A172 (cell line): ENCODE measurements at places on chromosomes 5 and 9. TPM values are rescaled to one million over a fixed set of nuclear protein-coding genes. Genes with fewer than 3 reads are reported as not detected.

DNA sequence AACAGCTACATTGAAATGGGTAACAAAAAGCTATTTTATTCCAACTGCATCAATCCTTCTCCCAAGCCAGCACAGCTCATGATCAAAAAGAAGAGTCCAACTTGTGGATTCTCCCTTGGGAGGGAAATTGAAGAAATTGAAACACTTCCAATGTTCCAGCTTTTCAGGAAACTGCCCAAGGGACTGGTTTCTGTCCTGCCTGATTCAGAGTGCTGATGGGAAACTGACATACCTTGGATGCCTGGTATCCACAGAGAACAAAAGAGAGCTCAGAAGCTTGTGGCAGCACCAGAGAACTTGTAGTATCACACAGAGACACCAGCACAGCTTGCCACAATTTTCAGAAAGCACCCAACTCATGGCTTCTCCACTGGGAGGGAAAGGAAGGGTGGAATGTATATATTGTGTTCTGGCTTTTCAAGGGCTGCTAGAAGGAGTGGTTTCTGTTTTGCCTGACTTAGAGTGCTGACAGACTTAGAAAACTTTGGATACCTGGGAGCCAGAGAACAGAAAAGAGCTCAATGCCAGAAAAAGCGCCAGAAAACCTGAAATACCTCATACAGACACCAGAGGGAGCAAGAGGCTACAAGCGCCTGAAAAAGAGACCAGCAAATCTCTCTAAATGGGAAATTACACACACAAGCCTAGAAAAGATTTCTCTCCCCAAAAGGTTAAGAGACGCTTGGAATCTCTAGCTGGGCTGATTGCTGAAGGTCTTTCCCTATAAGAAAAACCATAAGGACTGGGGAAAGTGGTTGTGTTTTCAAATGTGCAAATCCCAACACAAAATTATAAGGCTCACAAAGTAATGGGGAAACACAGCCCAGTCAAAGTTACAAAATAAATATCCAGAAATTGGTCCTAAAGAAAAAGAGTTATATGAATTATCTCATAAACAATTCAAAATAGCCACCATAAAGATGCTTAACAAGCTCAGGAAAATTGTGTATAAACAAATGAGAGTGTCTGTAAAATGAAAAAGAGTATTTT lies 178.8 kb downstream of the SPOCK1 start:
- DNase-seq = peak; percentile 60

- DNase-seq = no peak
Measured at GRCh38 chr5:57225553-57225952, 51.7 kb downstream of the GPBP1 start.

GRCh38 chr5:101717721-101718120 lies 578.4 kb downstream of the SLCO4C1 start:
- DNase-seq = no peak

- peak; percentile 31 for DNase-seq
Measured at GRCh38 chr5:33379757-33380156, 61.0 kb upstream of the TARS1 start.

DNA sequence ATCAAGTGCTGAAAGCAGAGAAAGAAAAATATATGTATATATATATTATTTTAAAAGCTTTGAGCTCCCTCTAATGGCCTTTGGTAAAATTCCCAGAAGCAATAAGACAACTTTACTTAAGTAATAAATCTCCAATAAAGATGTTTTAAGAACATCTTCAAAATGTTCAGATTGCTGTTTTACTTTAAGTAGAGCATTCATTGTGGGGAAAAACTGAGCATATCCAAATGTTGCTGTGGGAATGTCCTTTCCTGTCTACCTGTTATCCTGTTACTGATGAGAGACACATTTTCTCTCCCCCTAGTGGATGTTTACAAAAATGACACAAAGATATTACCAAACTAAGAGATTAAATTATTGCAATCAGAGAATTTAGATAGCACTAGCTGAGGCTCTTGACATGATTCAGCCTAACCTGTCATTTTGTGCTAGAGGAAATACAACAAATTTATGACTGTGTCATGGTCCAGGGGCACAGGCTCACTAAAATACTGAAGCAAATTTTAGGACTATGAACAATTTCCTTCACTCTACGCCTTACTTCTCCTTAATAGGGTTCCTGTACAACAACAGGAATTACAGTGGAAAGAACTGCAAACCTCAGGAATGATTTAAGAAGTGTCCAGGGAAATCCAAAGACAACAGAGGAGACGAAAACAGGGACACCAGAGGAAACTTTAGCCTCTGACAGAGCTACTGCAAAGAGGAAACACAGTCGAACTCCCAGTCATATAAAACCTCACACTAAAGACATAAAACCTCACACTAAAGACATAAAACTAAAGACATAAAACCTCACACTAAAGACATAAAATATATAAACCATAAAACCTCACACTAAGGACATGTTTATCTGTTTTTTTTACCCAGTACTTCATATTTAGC lies 24.3 kb upstream of the PRRC1 start:
- DNase-seq = peak; percentile 55

DNA sequence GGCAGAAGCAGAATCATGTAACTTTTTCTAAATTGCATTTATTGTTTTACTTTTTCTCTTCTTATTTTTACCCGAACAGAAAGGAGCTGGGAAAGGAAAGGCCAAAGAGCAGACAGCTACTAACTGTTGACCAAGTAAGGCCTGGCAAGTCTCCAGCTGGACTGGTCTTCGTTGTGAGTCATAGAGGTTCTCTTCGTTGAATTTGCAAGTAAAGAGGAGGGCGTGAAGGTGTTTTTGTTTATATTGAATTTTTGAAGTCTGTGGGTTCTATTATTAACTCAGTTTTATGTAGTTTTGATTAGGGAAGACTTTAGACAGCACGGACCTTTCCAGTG lies 416.5 kb upstream of the CCNH start:
- peak; percentile 82 for DNase-seq

The CTXN3 gene
- total RNA-seq = not detected in 2 replicates

The SPEF2 gene
- 2.4 and 15.6 TPM in 2 replicates for total RNA-seq

The ZNF366 gene
- total RNA-seq = not detected in 2 replicates

The GPR151 gene
- not detected in 2 replicates for total RNA-seq
